CD4-positive, alpha-beta T cell (primary cell): ENCODE measurements at places on chromosomes 5 and 9. TPM values are rescaled to one million over a fixed set of nuclear protein-coding genes. Genes with fewer than 3 reads are reported as not detected.

PAIP2 gene
- total RNA-seq, result 151 TPM

PCDHGB6 gene
- not detected for total RNA-seq

PRR16 gene
- total RNA-seq, result not detected

IL4 gene
- total RNA-seq, result not detected

LHX2 gene
- total RNA-seq, result 0.14 TPM

CXCL14 gene
- total RNA-seq, result not detected

TCERG1 gene
- total RNA-seq, result 88.7 TPM

EPB41L4A gene
- 0.08 TPM for total RNA-seq

AGXT2 gene
- total RNA-seq, result not detected

GFI1B gene
- 0.58 TPM for total RNA-seq

OR4F3 gene
- total RNA-seq, result not detected

POU5F2 gene
- 0.73 TPM for total RNA-seq

PLAC8L1 gene
- not detected for total RNA-seq

CYFIP2 gene
- 271 TPM for total RNA-seq

ARHGEF28 gene
- total RNA-seq, result not detected

F2RL2 gene
- total RNA-seq, result not detected

NDOR1 gene
- 22.8 TPM for total RNA-seq

RORB gene
- not detected for total RNA-seq

ARID3C gene
- 0.34 TPM for total RNA-seq

ADAMTS19 gene
- total RNA-seq, result not detected

PCA3 gene
- not detected for total RNA-seq

MEGF10 gene
- not detected for total RNA-seq

CDH9 gene
- total RNA-seq, result not detected

ECM2 gene
- total RNA-seq, result not detected

SOX30 gene
- not detected for total RNA-seq

IFNB1 gene
- total RNA-seq, result not detected

TAF11L5 gene
- total RNA-seq, result not detected

WASHC1 gene
- total RNA-seq, result 11.2 TPM

WDR38 gene
- total RNA-seq, result not detected

SLC46A2 gene
- total RNA-seq, result not detected

SELENOP gene
- not detected for total RNA-seq

CDC20B gene
- not detected for total RNA-seq

FOXD4L5 gene
- total RNA-seq, result not detected

FOXD4 gene
- 0.20 TPM for total RNA-seq

C9orf40 gene
- 3.0 TPM for total RNA-seq

SLC34A3 gene
- total RNA-seq, result not detected

TMEM38B gene
- 12.9 TPM for total RNA-seq

SPINK5 gene
- not detected for total RNA-seq

DEPDC1B gene
- total RNA-seq, result 0.60 TPM

TTC23L gene
- not detected for total RNA-seq

MSMP gene
- not detected for total RNA-seq

SLC12A2 gene
- 13.7 TPM for total RNA-seq

RAB3C gene
- total RNA-seq, result not detected

CFAP157 gene
- 0.11 TPM for total RNA-seq

DMGDH gene
- not detected for total RNA-seq

SLC6A18 gene
- not detected for total RNA-seq

AQP7 gene
- 0.25 TPM for total RNA-seq

PKN3 gene
- 0.95 TPM for total RNA-seq

ARRDC1 gene
- total RNA-seq, result 50.7 TPM

SARDH gene
- 17.7 TPM for total RNA-seq
